ENCODE measurements at places on chromosomes 11 and 22. TPM values are rescaled to one million over a fixed set of nuclear protein-coding genes. Genes with fewer than 3 reads are reported as not detected.

Gene VPREB1
- polyA plus RNA-seq = not detected

Gene MGAT3
- 2.9 TPM for polyA plus RNA-seq

Gene APOA4
- polyA plus RNA-seq = not detected

Gene DYNC2H1
- polyA plus RNA-seq = 3.4 TPM

Gene TBCEL
- polyA plus RNA-seq = 4.1 TPM

Gene CFL1
- 159 TPM for polyA plus RNA-seq

Gene GLYAT
- not detected for polyA plus RNA-seq

GRCh38 chr22:41041532-41041931, 50.9 kb upstream of the EP300 start:
- DNase-seq = no peak

DNA sequence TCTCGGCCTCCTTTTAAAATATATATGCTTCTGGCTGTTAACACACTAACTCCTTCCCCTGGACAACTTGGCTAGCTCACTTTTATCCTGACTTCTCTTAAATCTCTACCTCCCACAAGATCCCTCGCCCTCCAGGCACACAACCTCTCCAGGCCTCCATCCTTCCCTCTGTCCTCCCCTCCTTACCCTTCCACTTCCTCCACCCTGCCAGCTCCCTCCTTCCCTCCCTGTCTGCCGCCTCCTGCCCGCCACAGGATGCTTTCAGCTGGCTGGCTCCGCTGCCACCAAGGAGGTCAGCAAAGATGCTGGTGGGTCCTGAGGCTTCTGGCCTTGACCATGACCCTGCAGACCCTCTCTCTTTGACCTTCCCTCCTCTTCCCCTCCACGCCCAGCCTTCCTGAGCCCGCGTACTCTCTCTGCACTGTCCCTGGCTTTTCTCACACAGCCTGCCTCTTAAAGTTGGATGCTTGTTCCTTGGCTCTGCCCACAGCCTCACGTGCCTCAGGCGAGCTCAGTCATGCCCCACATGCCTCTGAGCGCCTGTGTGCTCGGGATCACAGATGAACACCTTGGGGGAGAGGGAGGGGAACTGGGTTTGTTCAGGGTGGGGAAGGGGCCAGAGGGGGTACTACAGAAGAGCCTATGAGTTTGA, 6.7 kb downstream of the NFAM1 start:
- DNase-seq = no peak

- DNase-seq = no peak
Observed at GRCh38 chr11:21514316-21514715, 678.6 kb upstream of the ANO5 start.

DNA sequence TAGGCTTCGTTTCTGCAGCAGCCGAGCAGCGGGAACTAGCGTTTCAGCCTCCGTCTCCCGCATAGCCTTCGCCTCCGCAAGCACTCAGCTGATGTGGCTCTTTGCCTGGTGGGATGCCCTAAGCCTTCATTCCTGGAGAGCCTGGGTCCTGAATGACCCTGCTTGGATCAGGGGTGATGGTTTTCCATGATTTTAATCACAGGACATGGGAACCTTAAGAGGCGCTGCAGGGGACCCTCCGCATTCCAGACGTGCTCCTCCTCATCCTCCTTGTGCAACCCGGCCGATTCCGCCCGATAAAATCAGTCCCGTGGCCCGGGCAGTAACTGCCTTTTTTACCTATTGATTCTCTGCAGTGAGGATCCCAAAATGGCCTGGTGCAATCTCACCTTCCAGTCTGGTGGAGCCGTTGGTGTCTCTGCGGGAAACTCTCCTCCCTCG, 8.2 kb downstream of the C11orf21 start:
- no peak for DNase-seq

GRCh38 chr11:60924906-60925853, 920 bp downstream of the TMEM132A start:
- DNase-seq = no peak

GRCh38 chr11:111652184-111652583, 49.9 kb downstream of the SIK2 start:
- no peak for DNase-seq

DNA sequence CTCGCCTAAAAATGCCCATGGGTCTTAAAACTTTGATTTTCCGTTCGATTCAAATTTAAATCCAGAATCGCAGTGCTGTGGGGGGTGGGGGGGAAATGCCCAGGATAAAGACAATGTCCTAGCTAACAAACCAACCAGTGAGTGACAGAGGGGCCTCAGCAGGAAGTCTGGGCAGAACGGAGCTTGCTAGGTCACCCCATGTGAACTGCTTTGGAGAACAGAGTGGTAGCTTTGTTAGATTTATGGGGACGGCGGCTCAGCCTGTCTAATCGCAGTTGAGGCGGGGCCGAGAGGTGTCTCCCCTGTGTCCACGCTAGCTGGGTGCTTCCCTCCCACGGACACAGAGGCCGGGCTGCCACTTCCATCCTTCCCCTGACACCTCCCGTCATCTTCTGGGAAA, 243.9 kb downstream of the CTTN start:
- no peak for DNase-seq

DNA sequence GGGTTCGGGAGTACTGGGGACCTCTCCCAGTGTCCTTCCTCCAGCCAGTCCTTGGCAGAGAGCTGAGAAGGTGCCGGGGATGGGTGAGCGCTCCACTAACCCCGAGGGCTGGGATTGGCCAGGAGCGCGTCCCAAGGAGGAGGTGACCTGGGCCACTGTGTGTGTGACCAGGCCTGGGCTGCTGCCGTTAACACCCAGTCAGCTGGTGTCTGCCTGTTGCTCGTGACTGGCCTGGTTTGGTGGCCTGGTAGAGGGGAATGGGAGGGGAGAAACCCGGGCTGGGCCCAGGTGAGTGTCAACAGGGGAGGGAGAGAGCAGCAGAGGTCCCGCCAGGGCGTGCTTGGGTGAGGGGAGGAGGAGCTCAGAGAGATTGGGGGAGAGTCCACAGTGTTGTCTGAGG, 29.9 kb upstream of the GRAMD4 start:
- peak; percentile 63 for DNase-seq

- DNase-seq = no peak
Observed at GRCh38 chr11:90775567-90776165, 552.8 kb upstream of the CHORDC1 start.

DNA sequence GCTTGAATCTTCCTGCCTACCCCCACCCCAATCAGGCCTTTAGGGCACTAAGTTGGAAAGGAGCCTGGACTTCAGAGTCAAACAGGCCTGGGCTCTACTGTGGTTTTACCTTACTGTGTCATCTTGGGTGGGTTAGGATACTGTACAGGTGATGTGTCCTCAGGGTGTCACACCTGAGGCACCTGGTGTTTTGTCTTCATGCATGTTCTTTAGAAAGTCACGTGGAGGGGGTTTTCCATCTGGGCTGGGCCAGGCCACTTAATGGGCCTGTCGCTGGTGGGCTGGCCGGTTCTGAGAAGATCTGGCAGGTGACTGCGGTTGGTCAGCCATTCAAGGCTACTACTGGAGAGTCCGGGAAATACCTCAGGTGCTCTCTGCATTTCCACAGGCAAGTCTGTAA, 92.6 kb downstream of the SWAP70 start:
- no peak for DNase-seq

DNA sequence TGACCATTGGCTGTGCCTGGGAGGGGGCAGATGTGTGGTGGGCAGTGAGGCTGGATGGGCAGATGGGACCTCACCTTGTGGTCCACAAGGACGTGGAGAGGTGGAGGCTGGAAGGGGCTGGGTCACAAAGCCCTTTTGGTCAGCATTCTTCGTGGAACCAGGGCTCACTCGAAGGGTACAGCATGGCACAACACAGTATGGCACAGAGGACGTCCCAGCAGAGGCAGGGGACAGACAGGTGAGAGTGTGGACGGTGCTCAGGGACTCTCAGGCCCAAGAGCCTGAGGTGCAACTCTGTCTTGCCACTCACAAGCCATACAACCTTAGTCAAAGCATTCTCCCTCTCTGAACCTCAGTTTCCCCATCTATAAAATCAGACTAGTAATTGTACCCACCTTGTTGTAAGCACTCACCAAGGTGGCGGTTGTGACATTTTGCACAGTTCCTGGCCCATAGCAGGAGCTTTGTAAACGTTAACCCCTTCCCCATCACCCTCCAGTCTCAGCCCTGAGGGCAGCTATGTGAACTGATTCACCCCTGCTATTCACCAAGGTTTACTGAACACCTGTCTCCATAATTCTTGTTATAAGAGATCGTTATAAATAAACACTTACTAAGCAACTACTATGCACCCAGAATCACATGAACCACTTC, 11.6 kb upstream of the TSKU start:
- no peak for DNase-seq

- DNase-seq = no peak
Observed at GRCh38 chr22:35630387-35630793, 13.3 kb upstream of the MB start.

DNA sequence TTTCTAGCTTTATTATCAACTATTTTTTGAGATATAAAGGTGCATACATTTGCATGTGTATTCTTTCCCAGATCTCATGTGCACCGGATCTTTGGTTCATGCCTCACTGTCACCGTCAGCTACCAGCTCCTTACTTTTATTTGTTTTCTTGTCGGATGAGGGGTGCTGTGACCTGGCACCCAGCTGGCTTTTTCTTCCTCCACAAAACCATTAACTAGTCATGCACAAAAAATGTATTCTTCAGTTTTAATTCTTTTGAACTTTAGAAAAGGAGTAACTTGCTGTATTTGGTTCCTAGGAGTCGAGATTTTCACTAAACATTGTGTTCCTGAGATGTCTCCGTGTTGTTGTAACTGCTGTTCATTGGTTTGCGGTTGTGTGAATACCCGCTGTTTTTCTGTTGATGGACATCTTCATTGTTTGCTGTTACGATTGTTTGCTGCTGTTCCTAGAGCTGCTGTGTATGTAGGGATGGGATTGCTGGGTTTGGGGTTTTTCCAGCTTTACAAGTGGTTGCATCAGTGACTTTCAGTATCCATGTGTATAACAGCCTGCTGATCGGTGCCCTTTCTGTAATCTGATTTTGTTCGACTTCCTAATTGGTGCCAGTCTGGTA, 39.4 kb downstream of the MOV10L1 start:
- DNase-seq = no peak

DNA sequence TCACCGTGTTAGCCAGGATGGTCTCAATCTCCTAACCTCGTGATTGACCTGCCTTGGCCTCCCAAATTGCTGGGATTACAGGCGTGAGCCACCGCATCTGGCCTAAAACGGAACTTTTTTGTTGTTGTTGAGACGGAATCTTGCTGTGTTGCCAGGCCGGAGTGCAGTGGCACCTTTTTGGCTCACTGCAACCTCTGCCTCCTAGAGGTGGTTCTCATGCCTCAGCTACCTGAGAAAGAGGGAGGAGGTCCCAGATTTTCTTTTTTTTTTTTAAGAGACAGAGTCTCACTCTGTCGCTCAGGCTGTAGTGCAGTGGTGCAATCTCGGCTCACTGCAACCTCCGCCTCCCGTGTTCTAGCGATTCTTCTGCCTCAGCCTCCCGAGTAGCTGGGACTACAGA, 7.9 kb upstream of the MCHR1 start:
- no peak for DNase-seq

DNA sequence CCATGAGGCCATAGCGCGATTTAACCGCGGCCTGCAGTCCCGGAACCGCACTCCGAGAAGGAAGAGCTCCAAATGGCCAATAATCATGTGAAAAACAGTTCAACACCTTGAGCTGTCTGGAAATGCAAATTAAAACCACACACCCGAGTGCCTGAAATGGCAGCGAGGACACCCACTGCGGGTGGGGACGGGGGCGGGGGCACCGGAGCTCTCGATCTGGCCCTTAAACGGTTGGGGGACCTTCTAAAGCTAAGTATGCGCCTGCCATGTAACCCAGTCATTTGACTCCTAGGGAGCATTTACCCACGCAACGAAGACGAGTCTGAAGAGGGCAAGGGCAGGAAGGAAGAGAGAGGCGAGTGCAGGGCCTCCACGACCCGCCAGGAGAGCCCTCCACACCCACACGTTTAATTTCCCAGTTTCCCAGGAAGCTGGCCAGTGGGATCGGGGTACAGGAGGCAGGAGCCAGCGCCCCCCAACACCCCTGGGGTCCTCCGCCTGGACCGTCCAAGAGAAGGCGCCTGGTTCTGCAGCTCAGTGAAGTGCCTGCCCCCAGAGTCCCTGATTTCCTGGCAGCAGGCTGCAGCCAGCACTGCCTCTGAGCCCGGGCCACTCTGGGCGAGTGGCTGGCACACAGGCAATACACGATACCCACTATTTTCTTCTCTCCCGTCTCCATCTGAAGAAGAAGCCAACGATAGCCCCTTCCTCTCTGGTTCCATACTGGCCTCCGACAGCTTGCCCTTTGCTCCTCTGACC, 1.7 kb downstream of the TTLL8 start:
- no peak for DNase-seq
